ENCODE measurements at places on chromosomes 1 and 21. TPM values are rescaled to one million over a fixed set of nuclear protein-coding genes. Genes with fewer than 3 reads are reported as not detected.

DNA sequence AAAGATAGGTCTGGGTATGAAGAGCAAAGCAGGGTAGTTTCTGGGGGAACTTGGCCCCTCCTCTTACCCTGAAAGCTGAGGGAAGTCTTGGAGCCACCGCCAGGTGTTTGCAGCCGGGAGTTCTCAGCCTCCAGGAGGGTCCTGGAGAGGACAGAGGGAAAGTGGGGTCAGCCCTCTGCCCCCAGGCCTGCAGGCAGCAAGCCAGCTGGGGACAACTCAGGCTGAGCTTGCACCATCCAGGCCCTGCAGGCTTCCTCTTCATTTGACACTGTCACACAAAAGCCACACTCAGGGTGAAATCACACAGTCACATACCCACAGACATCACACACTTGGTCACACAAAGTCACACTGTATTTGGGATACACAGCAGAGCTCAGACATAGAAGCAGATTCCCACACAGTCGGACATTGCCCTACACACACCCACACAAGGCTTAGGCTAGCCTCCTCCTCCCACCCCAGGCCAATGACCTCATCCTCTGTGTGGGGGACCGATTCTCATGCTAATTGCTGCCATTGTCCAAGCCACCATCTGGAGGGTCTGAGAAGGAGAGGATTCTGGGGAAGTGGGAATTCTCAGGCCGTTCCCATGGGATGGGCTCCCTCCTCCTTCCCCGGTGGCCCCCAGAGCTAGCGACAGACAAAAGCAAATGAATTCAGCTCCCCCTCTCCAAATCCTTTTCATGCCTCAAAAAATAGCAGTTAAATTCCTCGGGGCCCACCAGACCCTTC is 3.7 kb downstream of the NES start:
- peak; percentile 58 for DNase-seq

DNA sequence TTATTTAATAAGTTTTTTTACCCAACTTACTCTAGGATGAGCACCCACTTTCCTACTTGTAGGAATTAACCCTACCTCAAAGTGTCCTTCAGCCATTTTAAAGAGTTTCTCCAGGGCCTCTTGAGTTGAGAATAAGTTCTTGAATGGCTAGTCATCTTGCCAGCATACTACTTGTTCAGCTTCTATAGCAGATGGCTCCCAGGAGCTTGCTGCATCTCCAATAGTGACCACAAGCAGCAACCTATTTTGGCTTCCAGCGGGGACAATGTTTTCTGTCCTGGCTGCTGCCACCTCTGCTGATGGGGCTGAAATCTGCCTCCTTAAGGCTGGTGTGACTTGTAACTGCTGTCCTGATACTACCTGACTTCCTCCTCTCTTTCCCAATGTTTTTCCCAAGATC is 20.8 kb upstream of the PIK3R3 start:
- no peak for DNase-seq

GRCh38 chr1:53050310-53050709 is 11.7 kb upstream of the PODN start:
- DNase-seq: no peak

CHRM3 gene
- total RNA-seq: 0.35 TPM

- DNase-seq: no peak
Measured at GRCh38 chr1:42978317-42979035, 19.8 kb upstream of the SLC2A1 start.

DNA sequence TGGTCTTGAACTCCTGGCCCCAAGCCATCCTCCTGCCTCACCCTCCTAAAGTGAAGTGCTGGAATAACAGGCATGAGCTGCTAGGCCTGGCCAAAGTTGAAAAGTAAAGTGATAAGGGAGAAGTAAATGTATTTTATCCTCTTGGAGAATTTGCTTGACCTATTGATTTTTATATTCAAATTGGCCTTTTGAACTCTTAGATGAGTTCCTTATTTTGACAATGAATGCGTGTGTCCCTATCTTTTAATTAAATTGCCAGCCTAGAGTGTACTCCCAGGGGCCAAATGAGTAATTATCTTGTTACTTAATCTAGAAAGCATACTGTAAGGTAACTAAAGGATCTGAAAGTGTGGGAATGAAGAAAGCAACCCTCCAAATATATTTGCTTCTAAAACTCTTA is 11.4 kb downstream of the RNF11 start:
- no peak for DNase-seq

- DNase-seq: no peak
Measured at GRCh38 chr1:48947761-48948537, 171.3 kb upstream of the BEND5 start.

Data from Right ventricle myocardium inferior (tissue), 1 donor.